ENCODE measurements at places on chromosomes 13 and 19.
A peak's percentile ranks its signal among the peaks of the same experiment; 100 is the strongest.

DNA sequence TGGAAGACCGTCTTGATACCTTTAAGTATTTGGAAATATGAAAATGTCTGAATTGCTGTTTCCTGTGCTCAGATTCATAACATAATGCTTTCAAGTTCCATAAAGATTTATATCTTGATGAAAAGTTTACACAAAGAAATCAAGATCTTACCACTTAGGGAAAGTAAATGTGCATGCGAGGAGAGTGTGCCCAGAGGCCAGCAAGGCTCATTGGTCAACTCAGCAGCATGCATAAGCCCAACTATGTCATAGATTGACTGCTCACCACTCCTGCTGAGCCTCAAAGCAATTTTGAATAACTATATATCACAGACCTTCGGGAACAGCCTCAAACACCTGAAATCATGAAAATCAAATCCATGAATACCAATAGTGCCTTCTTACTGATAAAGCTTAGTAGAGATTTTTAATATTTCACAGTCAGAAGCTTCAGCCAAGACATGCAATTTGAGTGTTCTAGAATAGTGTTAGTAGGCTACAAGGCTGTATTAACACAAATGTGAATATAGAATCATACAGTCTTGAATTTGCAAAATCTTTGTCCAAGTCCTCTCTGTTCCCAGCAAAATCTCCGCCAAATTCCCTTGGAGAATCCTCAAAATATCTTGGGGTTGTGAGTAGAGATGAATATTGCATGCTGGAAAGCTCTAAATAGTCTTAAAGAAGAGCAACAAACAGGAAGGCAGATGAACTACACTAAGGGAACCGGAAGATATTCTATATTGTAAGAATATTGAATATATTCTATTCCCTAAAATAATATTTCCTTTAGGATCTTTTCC lies 124.1 kb downstream of the DCLK1 start:
- no peak for DNase-seq

GRCh38 chr13:41813426-41813825 lies 147.5 kb downstream of the VWA8 start:
- no peak for DNase-seq

DNA sequence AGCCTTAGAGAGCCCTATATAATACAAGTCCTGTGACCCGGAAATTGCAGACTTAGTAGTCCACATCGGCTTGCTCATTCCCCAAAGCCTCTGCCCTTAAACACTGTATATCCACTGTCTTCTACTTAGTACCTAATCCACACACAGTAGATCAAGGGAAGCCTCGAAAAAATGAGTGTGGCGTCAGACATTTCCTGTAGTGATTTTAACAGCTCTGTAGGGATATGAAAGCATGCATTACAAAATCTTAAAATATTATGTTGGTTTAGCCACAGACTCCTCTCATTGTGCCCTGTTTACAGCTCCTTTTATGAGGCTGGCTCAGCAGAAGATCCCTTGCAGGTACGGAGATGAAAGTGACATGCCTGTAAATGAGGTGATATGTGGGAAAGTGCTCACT lies 416.3 kb downstream of the LIG4 start:
- no peak for DNase-seq

- DNase-seq: no peak
These were observed 202.3 kb upstream of the KLHL1 start for GRCh38 chr13:70310396-70311119.

GRCh38 chr13:20789665-20790064 lies 15.9 kb upstream of the EEF1AKMT1 start:
- no peak for DNase-seq

- peak; percentile 44 for DNase-seq
These were observed 232.9 kb downstream of the FOXO1 start for GRCh38 chr13:40433577-40433976.

DNA sequence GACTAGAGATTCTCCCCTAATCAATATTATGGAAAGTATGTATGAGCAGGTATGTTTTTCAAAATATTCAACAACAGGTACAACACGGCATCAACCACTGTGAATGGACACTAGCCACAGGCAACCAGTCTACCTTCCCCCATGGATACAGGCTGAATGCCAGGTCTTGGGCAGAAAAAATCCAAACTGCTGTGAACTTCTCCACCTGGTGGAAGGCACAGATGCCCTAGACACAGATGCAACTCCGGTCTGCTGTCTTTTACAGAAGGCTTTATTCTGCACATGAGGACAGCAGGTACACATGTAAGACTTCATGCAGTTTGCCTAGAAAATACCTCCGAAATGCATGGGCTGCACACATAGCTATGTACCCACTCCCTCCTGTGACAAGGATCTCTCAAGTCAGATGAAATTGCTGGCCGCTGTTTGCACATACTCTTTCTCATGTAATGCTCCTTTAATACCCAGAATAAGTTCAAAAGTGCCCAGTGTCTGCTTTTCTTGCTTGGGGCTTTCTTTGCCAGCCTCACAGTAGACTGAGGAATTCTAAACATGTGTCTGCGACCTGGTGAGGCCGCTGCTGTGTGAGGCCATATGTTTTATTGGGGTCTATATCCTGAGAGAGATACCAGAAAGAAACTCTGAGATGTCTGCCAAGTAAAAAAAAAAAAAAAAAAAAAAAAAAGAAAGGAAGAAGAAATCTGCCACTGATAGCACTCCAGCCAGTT lies 325.9 kb downstream of the FOXO1 start:
- no peak for DNase-seq

GRCh38 chr13:84466461-84466860 lies 584.2 kb upstream of the SLITRK1 start:
- DNase-seq: no peak

GRCh38 chr19:50922317-50922853 lies 11.2 kb upstream of the KLK4 start:
- peak; percentile 73 for DNase-seq

DNA sequence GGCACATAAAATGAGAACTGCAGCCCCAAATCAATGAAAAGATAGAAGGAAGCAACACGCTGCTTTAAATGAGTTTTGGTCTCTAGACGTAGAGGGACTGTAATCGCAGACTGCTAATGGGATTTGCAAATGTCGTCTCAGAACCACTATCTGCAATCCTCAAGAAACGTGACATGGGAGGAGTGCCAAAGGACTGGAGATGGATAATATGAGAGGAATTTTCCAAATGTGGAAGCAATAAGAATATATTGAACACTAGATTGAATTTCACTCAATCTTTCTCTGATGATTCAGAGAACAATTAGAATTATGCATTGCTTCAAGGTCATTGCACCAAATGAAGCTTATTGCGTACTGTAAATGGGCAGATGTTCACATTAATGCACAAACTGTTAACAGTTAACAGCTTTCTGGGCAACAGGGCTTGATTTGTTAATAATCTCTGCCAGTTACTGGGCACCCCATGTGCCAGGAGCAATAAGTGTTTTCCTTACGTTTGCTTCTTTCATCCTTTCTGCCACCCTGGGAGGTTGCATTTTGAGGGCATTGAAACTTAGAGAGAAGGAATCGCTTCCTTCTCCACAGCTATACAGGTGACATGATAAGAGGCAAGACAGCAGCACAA lies 62.8 kb upstream of the WASF3 start:
- no peak for DNase-seq

DNA sequence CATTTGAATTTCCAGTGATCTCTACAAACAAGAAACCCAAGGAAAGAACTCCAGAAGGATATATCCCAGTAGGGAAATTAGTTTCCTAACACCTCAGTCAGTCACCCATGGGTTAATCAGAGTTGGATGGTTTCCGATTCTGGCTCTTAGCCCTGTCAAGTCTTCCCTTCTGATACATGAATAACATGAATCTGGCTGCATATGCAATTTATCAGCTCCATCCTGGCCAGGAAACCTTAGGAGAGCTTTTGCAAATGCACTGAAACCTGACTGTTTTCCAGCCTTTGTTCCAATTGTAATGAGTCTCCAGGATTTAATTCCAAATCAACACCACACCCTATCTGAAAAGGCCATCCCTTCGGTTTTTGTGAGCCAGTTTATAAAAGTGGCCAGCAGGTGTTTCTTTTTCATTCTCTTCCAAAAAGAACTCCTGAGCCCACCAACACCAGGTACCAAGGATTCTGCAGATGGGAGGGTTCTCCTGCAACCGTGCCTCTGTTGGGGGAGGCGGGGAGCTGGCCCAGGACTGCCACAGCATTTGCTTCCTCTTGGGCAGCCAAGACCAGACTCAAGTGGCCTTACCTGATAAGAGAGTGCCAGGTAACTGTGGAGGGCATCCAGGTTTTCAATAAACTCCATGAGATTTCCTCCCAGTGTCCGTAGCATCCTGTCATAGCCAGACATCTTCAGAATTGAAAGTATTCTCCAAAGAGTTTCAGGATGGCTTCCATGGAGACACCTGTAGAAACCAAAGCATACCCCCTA lies 77.5 kb downstream of the C13orf42 start:
- DNase-seq: no peak

- DNase-seq: no peak
These were observed 2.1 kb upstream of the PNPLA6 start for GRCh38 chr19:7533281-7533885.

DNA sequence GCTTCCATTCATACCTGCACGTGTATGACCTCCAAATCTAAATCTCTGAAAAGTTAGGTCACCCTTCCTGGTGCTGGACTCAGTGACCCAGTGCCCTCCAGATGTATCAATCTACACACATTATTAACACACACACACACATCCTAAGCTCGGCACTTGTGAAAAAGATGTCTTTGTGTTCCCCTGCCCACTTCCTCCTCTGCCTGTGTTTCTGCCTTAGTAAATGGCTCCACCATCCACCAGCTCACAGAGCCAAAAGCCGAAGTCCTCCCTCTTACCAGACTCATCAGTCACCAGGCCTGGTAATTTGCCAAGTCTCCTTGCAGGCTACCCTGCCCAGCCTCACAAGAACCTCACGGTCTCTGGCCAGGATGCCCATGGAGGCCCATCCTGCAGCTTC lies 131.5 kb downstream of the SHISA2 start:
- no peak for DNase-seq

DNA sequence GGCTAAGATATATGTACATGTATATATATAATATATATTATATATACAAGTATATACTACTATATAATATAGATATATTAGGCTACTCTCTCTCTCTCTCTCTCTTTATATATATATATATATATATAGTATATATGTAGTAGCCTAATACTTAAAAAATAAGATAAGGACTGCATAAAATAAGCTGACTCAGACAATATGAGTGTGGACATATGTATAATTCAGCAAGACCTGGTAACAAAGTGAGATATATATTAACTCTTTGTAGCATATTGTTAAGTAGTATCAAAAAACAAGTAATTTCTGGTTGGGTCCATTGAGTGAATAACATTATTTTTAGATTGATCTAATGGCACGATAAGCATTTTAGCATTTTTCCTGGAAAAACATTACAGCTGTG lies 509.0 kb downstream of the GPC5 start:
- DNase-seq: no peak

DNA sequence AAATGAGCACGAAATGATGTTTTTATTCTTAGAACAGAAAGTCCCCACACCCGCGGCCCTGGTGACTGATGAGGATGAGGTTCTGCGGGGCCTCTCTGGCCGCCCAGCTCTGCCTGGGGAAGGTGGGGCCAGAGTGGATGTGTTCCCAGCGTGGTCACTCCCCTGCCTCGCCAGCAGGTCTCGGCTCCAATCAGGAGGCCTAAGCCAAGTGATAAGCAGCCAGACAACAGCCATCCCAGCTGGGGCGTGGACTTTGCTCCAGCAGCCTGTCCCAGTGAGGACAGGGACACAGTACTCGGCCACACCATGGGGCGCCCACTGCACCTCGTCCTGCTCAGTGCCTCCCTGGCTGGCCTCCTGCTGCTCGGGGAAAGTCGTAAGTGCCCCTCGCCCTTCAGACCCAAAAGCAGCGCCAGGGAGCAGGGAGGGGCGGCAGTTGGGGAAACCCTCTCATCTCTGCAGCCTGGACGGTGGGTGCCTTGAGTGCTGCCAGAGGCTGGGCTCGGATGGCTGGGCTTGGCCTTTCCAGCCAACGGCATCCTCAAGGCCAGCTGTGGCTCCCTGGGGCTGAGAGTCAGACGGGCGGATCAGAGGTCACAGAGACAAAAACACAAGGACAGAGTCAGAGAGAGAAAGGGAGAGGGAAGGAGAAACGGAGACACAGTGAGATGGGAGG lies at the start of gene F10:
F10 (plus strand) TSS at position 250 of the 676 bp plus-strand sequence; CDS start at position 307, 57 bp downstream.
- DNase-seq: no peak

DNA sequence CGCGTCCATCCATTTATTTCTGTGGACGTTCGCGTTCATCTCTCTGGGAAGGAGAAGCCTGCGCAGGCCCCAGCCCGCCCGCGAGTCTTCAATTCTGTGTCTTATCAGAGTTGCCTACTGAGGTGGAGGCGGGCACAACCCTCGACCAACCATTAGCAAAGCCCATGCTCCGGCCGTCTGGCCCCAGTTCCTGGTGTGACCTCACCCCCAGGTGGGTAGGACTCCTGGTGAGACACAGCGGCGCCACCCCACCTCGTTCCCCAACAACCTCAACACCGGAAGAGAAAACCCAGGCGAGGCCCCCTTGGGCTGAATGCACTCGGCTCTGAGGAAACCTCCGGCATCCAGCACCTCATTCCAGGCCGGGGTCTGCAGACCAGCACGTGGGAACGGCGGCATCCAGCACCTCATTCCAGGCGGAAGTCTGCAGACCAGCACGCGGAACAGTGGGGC lies 14.7 kb downstream of the ZNF787 start:
- no peak for DNase-seq

DNA sequence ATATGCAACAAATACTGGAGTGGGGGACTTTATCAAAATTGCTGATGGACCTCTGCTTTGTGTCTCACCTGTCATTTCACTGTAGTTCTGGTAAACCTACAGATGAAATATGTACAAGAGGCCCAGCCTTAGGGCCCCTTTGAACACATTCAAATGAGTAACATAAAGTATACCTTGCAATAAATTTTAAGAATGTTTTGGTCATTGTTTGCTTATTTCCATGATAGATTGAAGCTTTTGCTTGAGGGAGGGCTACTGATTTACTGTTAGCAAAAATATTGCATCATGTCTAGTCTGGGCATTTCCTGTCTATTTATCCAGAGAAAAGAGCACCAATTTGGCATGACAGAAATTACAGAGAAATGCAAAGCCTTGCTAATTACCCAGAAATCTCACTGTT lies 705.5 kb upstream of the PCDH9 start:
- DNase-seq: no peak

DNA sequence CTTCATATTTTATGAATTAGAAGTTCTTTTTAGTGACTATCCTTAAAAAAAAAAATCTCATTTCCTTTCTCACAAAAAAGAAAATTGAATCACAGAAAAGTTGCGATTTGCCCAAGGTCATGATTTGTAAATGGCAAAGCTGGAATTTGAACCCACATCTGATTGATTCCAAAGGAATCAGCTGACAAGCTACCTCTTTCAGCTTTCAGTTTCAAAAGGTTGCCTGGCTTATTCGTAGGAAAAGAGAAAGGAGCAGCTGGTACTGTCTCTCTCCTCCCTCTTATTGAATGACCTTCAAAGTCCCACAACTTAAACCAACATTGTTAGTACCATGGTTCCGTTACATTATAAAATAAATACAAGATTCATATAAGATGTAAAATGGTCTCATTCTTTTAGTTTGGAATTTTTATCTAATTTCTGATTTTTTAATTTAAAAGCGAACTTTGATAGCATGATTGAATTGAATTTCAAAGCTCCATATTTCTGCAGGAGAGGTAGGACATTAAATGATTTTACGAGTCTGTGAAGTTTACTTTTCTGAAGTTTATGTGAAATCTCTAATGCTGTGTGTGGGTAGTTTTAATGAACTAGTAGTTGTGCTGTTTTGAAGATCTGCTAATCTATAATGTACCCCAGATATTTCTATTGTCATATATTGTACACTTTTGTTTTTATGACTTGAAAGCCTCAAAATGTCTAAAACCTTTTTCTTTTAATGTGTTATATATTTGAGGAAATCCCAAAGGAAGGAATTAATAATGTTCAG lies 18.5 kb upstream of the KCTD4 start:
- DNase-seq: no peak

GRCh38 chr13:37127691-37128241 lies 22.3 kb upstream of the CSNK1A1L start:
- DNase-seq: no peak

All from CD4-positive, alpha-beta T cell treated with Interleukin-15 for 4 hours (primary cell).